ENCODE measurements at places on chromosomes 6 and 20. TPM values are rescaled to one million over a fixed set of nuclear protein-coding genes. Genes with fewer than 3 reads are reported as not detected.
A peak's percentile ranks its signal among the peaks of the same experiment; 100 is the strongest.

Gene RBM24
- 3.5 TPM for total RNA-seq

Gene BHLHE23
- not detected for total RNA-seq

Gene TFAP2C
- total RNA-seq = 1.0 TPM

Gene CD93
- 54.5 TPM for total RNA-seq

Gene PTGIS
- 18.4 TPM for total RNA-seq

GRCh38 chr6:92339936-92340640 is 1079.3 kb downstream of the EPHA7 start:
- no peaks in the 10 kb centered on the region for H3K4me1 ChIP-seq
- no peak for DNase-seq
- no peaks in the 10 kb centered on the region for H3K36me3 ChIP-seq
- H3K27ac ChIP-seq = no peak overlapping the region
- no peaks in the 10 kb centered on the region for H3K27me3 ChIP-seq

- peak overlapping the region; percentile 90 for H3K4me3 ChIP-seq
- peaks cover 6% of the 10 kb centered on the region for H3K4me1 ChIP-seq
- H3K36me3 ChIP-seq = no peaks in the 10 kb centered on the region
- DNase-seq = no peak
- peak overlapping the region; percentile 97 for H3K27ac ChIP-seq
Measured at GRCh38 chr6:26241033-26241895, 123.7 kb upstream of the BTN3A2 start.

DNA sequence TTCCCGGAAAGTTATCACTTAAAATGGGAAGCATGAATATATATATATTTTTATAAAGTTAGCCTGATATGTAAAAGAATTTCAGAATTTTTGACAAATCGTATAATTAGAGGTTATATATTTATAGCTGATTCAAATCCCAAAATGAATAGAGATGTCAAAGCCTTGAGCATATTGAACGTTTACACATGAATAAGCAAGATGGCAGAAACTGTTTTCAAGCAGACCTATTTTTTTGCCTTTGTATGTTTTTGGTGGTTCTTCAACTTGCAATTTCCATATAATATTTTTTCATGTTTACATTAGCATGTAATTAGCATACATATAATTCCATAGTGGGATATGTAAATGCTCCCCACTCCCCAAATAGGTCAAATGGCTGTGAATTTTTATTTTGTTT is 189.9 kb downstream of the PRL start:
- no peak overlapping the region for H3K4me3 ChIP-seq
- no peaks in the 10 kb centered on the region for H3K27me3 ChIP-seq
- no peaks in the 10 kb centered on the region for H3K4me1 ChIP-seq
- no peak overlapping the region for H3K27ac ChIP-seq

DNA sequence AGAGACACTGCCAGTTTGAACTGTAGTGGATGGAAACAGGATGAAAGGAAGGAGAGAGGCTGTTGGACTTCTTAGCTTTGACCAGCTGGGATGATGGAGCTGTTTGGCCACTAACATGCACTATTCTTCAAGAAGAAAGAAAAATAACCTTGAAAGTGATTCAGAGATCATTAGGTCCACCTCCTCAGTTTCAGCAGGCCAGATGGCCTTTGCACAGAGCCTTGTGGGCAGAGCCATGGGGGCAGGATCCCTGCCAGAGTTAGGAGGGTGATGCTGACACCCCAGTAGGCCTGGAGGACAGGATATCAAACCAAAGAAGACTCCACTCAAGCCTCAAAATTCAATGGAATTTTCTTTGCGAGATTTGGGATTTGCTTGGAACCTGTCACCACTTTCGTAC is 74.5 kb upstream of the TMEM181 start:
- no peaks in the 10 kb centered on the region for H3K27me3 ChIP-seq
- peaks cover 47% of the 10 kb centered on the region for H3K36me3 ChIP-seq
- H3K4me3 ChIP-seq = no peak overlapping the region
- no peaks in the 10 kb centered on the region for H3K4me1 ChIP-seq

GRCh38 chr6:37748118-37748517 is 50.4 kb upstream of the MDGA1 start:
- no peak overlapping the region for H3K27ac ChIP-seq
- no peaks in the 10 kb centered on the region for H3K36me3 ChIP-seq
- no peaks in the 10 kb centered on the region for H3K4me1 ChIP-seq
- no peak for DNase-seq
- H3K4me3 ChIP-seq = no peak overlapping the region
- no peaks in the 10 kb centered on the region for H3K27me3 ChIP-seq

GRCh38 chr6:1200409-1201101 is 111.3 kb upstream of the FOXQ1 start:
- H3K4me3 ChIP-seq = no peak overlapping the region
- DNase-seq = no peak
- no peaks in the 10 kb centered on the region for H3K36me3 ChIP-seq
- no peaks in the 10 kb centered on the region for H3K4me1 ChIP-seq

DNA sequence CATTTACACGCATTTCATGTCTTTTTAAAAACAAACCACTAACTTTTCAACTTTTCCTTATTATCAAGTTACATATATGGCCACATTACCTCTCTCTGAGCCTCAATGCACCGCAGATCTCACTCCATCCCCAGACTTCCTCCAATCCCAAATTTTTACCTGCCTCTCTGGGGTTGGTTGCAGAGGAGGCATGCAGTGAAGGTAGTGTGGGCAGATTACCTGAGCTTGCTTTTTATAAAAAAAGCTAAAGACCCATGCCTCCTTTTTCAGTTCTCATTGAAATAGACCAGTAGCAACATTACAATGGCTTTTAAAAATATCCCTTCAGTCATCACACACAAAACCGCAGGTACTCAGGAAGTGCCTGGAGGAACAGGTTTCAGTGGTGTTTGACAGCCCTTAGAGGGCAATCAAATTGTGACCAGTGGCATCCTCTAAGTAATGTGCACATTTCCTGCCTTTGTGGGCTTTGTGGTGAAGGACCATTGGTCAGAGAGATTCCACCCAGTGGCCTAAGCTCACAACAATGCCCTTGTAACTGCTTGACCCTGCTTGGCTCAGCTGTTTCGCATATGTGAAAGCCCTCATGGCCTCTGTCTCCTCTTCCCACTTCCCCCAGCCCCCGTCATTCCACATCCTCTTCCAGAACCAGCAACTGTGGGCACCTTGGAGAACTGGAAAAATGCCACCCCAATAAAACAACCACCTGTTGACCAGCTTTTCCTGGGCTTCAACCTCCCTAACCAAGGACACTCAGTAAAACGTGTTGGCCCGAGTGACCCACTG is 30.2 kb upstream of the IL17A start:
- no peaks in the 10 kb centered on the region for H3K27me3 ChIP-seq
- DNase-seq = no peak
- no peaks in the 10 kb centered on the region for H3K36me3 ChIP-seq
- no peak overlapping the region for H3K27ac ChIP-seq

DNA sequence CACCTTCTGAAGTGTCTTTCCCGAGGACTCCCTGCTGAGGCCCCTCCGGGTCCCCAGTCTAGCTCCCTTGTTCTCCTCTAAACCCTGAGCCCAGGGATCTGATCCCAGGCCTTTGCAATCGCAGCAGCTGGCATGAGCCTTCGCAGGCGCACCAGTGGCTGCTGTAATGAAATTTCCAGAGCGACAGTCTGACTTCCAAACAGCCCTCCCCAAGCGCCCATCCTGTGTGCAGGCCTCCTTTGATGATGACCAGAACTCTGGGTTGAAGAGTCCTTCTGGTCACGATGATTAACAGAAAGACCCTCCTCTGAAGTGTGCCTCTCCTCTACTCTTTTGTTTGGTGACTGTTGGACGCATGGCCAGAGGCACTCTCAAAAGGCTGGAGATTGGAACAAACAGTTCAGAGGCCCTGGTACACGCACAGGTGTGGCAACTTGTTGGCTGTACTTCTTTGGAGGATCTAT is 89.1 kb upstream of the MPC1 start:
- no peak overlapping the region for H3K4me3 ChIP-seq
- H3K36me3 ChIP-seq = peaks cover 44% of the 10 kb centered on the region
- peaks cover 18% of the 10 kb centered on the region for H3K4me1 ChIP-seq
- DNase-seq = no peak

DNA sequence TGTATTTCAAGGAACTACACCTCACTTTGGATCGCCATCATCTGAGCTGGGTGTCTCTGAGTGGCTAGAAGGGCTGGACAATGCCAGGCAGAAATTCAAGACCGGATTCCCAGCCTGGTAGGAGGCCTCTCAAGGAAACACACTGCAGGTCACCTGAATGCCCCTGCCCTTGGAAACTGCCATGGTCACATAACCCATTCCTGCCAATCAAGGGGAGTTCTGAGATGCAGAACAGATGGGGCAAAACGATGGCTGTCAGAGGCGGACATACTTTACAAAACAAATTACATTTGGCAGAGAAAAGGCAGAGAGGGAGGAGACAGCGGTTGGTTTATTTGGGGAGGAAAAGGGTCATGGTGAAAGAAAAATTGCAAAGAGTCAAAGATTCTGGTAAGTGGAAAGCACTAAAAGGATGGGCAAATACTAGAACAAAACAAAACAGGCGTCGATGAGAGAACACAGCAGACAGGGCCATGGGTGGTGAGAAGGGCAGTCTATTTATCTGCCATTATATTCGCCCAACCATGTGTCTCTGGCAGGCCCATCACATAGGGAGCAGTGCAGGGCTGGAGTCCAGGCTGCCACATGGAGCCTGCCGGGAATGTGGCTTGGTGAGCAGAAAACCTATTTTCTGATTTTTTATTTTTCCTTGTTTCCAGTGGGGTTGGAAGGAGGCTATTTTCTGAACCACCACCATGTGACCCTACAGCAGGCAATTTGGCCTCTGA is 13.5 kb downstream of the BEND3 start:
- peaks cover 10% of the 10 kb centered on the region for H3K36me3 ChIP-seq
- no peak for DNase-seq
- no peaks in the 10 kb centered on the region for H3K27me3 ChIP-seq
- no peak overlapping the region for H3K4me3 ChIP-seq
- H3K27ac ChIP-seq = no peak overlapping the region
- H3K4me1 ChIP-seq = peaks cover 7% of the 10 kb centered on the region

- H3K4me3 ChIP-seq = no peak overlapping the region
- H3K27me3 ChIP-seq = no peaks in the 10 kb centered on the region
- no peak for DNase-seq
- peaks cover 55% of the 10 kb centered on the region for H3K36me3 ChIP-seq
- H3K4me1 ChIP-seq = peaks cover 28% of the 10 kb centered on the region
- H3K27ac ChIP-seq = peak overlapping the region; percentile 36
Measured at GRCh38 chr6:31727034-31727716, 1.9 kb downstream of the DDAH2 start.

- no peaks in the 10 kb centered on the region for H3K27me3 ChIP-seq
- no peak overlapping the region for H3K4me3 ChIP-seq
- no peaks in the 10 kb centered on the region for H3K4me1 ChIP-seq
Measured at GRCh38 chr6:149855741-149856140, 8.4 kb downstream of the LRP11 start.

DNA sequence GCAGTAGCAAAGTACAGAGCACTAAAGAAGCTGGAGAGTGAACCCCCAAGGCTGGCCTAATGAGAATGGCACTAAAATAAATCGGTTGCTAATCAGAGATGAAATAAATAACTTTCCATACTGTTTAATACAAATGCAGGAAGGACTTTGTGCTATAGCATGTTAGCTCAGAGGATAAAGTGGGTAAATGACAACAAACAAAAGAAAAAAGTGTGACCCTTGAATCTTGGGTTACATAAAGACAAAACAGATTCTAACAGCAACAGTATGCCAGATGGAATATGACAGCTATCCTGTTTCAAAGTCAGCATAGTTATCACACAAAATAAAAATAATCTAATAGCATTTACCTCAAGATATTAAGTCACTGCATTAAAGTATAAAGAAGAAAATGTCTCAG is 622.7 kb downstream of the PHF3 start:
- DNase-seq = no peak
- H3K36me3 ChIP-seq = no peaks in the 10 kb centered on the region
- H3K4me3 ChIP-seq = no peak overlapping the region
- H3K27me3 ChIP-seq = no peaks in the 10 kb centered on the region
- no peaks in the 10 kb centered on the region for H3K4me1 ChIP-seq
- no peak overlapping the region for H3K27ac ChIP-seq

GRCh38 chr6:119044255-119044654 is 34.2 kb downstream of the FAM184A start:
- H3K27me3 ChIP-seq = no peaks in the 10 kb centered on the region
- no peak overlapping the region for H3K4me3 ChIP-seq
- H3K27ac ChIP-seq = no peak overlapping the region
- DNase-seq = no peak
- H3K36me3 ChIP-seq = no peaks in the 10 kb centered on the region

- no peak overlapping the region for H3K4me3 ChIP-seq
- H3K36me3 ChIP-seq = no peaks in the 10 kb centered on the region
- no peaks in the 10 kb centered on the region for H3K27me3 ChIP-seq
- DNase-seq = no peak
- H3K4me1 ChIP-seq = peaks cover 13% of the 10 kb centered on the region
Measured at GRCh38 chr20:58392286-58392685, 3.3 kb downstream of the VAPB start.

DNA sequence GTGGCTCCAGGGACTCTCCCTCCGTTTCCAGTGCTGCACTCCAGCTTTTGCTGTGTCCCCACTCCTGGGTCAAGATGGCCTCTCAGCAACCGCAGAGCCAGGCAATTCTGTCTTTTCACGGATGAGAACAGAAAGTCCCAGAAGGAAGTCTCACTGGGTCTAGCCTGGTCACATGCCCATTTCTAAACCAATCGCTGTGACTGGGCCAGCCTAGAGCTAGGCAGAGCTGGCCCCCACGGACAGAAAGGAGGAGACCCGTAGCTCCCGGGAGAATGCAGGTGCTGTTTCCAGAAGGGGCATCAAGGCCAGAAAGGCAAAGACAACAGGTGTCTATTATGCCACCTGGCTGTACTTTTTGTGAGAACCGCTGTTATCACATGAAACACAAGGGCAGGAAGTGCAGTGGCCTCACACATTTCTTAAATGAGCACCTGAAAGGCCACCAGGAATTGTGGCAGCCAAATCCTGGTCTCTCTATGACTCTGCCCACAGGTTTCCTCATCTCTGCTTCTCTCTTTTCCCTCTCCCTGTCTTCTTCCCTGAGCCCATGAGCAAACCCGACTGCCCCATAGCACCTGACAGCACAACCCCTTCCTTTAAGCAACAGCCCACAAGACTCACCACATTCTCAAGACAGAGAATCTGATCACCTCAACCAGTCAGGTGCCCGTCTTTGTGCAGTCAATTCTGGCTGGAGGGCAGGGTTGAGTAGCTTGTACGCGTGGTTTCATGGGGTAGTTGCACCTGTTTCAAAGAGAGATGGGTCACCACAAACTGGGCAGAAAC is 37.1 kb upstream of the B4GALT5 start:
- H3K27ac ChIP-seq = no peak overlapping the region
- peaks cover 11% of the 10 kb centered on the region for H3K4me1 ChIP-seq
- no peaks in the 10 kb centered on the region for H3K36me3 ChIP-seq
- no peak overlapping the region for H3K4me3 ChIP-seq
- H3K27me3 ChIP-seq = no peaks in the 10 kb centered on the region

GRCh38 chr20:58546416-58546711 is 31.2 kb upstream of the APCDD1L start:
- peaks cover 26% of the 10 kb centered on the region for H3K4me1 ChIP-seq
- H3K27ac ChIP-seq = no peak overlapping the region
- no peak for DNase-seq
- no peak overlapping the region for H3K4me3 ChIP-seq
- no peaks in the 10 kb centered on the region for H3K36me3 ChIP-seq
- H3K27me3 ChIP-seq = peaks cover 2% of the 10 kb centered on the region

- no peak overlapping the region for H3K27ac ChIP-seq
- DNase-seq = no peak
- H3K27me3 ChIP-seq = no peaks in the 10 kb centered on the region
- H3K4me1 ChIP-seq = no peaks in the 10 kb centered on the region
- H3K36me3 ChIP-seq = no peaks in the 10 kb centered on the region
Measured at GRCh38 chr6:40953486-40953885, 85.5 kb downstream of the UNC5CL start.

GRCh38 chr20:22796469-22797077 is 212.2 kb upstream of the FOXA2 start:
- DNase-seq = peak; percentile 74
- H3K36me3 ChIP-seq = no peaks in the 10 kb centered on the region
- H3K27ac ChIP-seq = no peak overlapping the region
